Activated effector memory CD4-positive, alpha-beta T cell treated with Interleukin-2 at 50 U/mL for 16 hours (primary cell): ENCODE measurements at places on chromosomes 5 and 9.

DNA sequence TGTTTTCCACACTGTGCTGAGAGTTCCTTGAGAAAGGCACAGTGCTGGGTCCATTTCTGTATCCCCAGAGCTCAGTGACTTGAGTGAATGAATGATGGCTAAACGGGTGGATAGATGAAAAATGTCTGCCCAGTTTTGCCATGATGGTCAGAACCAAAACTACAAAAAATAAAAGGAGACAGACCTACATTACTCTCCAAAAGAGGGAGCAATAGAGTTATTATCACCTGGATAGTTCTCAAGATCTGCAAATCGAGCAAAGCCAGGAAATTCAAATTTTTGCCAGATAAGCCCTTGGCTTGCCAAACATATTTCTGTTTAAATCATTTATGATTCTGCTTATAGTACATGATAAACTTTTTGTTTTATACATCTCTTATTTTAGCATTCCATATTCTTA lies 214.2 kb upstream of the ZNF462 start:
- no peak for DNase-seq

GRCh38 chr9:90915693-90916092 lies 114.1 kb downstream of the SYK start:
- no peak for DNase-seq

DNA sequence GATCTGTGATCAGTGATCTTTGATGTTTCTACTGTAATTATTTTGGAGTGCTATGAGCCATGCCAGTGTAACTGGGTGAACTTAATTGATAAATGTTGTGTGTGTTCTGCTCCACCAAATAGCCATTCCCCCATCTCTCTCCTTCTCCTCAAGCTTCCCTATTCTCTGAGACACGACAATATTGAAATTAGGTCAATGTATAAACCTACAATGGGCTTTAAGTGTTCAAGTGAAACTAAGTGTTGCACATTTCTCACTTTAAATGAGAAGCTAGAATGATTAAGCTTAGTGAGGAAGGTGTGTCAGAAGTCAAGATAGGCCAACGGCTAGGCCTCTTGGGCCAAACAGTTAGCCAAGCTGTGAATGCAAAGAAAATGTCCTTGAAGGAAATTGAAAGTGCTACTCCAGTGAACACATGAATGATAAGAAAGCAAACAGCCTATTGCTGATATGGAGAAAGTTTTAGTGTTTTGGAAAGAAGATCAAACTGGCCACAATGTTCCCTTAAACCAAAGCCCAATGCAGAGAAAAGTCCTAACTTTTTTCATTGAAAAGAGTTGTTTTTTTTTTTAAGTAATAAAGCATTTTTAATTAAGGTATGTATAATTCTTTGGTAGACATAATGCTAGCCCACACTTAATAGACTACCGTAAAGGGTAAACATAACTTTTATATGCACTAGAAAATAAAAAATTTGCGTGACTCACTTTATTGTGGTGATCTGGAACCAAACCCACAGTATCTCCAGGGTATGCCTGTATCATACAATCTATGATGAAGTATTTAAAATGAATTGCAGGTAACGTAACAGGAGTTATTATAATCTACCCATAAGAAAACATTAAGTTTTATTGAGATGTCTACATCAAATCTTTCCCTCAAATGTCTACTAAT lies 42.5 kb upstream of the ALDH1A1 start:
- no peak for DNase-seq

- no peak for DNase-seq
These were observed 240.5 kb upstream of the CHD1 start for GRCh38 chr5:99169309-99169708.

- no peak for DNase-seq
These were observed 439.9 kb upstream of the KLF4 start for GRCh38 chr9:107929443-107929842.

- DNase-seq, result no peak
These were observed 24.0 kb downstream of the NKD2 start for GRCh38 chr5:1032551-1033027.

- no peak for DNase-seq
These were observed 6.6 kb downstream of the C1QTNF2 start for GRCh38 chr5:160363660-160364395.

DNA sequence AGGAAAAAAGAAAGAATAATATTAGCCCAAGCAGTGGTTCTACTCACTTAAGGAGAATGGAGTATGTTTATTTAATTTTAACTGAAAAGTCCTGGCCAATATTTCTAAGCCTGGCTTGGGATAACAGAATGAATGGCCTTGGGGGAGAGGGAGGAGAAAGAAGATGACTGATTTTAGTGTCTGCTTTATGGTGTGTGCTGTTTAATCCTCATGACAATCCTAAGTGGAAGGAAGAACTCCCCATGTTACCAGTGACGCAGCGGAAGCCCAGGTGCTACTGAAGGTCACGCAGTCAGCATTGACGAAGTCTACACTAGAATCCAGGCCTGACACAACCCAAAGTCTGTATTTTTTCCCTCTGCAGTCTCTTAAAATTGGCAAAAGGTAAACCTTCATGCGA lies 50.5 kb downstream of the PALM2AKAP2 start:
- DNase-seq, result no peak

- DNase-seq, result no peak
These were observed 150.3 kb downstream of the UNC13B start for GRCh38 chr9:35311891-35312639.

GRCh38 chr5:79954620-79955019 lies 36.4 kb downstream of the MTX3 start:
- no peak for DNase-seq

DNA sequence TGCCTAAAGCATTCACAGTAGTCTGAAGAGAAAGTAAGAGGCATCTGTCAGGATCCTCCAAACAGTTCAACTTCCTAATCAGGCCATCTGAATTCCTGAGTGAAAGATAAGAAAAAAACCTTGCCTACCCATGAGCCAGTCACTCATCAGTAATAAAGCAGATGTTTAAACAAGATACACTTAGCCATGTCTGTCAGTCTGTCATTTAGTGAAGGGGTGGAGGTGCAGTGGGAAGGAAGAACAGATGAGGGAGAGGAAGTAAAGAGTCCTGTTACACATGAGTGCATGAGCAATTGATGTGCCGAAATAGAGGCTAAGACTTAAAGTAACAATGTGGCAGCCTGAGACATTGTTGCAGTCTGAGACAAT lies 29.9 kb upstream of the DMRTA1 start:
- no peak for DNase-seq

DNA sequence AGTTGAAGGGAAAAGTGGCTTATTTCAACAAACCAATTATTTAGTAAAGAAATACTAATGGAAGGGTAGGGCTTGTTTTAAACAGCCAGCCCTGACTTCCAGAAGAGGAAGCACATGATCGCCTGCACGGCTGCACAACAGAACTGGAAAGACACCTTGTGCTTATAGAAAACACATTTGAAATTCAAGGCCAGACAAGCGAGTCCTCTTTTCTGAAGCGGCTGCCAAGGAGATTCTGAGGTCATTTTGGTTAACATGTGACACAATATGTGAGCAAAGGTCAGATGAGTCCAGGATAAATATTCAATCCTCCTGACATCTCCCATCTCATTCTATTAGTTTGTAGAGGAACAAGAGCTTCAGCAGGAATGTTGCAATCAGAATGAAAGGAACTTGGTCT lies 461.4 kb upstream of the ST8SIA4 start:
- no peak for DNase-seq

DNA sequence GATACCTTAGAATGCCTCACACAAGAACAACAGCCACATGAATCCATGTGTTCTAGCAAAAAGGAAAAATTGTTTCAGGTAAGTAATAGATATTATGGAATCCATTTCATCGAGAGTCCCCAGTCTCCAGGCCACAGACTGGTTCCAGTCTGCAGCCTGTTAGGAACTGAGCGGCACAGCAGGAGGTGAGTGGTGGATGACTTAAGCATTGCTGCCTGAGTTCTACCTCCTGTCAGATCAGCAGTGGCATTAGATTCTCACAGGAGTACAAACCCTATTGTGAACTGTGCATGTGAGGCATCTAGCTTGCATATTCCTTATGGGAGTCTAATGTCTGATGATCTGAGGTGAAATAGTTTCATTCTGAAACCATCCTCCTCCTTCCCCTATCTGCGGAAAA lies 207.0 kb downstream of the CSNK1G3 start:
- DNase-seq, result no peak

DNA sequence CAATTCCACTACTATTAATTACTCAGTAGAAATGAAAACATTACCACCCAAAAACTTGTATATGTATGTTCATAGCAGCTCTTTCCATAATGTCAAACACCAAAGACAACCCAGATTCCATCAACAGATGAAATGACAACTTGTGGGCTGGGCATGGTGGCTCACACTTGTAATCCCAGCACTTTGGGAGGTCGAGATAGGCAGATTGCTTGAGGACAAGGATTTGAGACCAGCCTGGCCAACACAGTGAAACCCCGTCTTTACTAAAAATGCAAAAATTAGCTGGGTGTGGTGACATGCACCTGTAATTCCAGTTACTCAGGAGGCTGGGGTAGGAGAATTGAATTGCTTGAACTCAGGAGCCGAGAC lies 11.5 kb downstream of the UIMC1 start:
- no peak for DNase-seq

GRCh38 chr5:132237670-132238069 lies 10.0 kb upstream of the P4HA2 start:
- DNase-seq, result no peak

GRCh38 chr9:134391319-134392231 lies 65.3 kb downstream of the RXRA start:
- peak; percentile 64 for DNase-seq

DNA sequence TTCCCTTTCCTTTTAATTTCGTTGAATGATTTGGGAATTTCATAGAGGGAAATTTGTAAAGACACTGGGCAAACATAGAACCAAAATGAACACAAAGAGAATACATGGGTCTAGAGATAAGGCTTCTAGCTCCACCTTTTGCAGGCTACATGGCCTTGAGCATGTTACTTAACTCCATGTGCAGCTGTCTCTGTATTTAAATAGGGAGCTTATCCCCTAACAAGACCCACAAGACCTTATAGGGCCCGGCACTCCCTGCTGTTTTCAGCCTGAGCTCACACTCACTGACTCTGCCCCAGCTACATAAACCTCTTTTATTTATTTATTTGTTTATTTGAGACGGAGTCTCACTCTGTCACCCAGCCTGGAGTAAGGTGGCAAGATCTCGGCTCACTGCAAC lies 30.6 kb upstream of the TLE1 start:
- no peak for DNase-seq
